ENCODE measurements at places on chromosomes 6 and 20.
A peak's percentile ranks its signal among the peaks of the same experiment; 100 is the strongest.

- no peak for DNase-seq
These were observed 164.0 kb downstream of the FOXC1 start for GRCh38 chr6:1773700-1774099.

DNA sequence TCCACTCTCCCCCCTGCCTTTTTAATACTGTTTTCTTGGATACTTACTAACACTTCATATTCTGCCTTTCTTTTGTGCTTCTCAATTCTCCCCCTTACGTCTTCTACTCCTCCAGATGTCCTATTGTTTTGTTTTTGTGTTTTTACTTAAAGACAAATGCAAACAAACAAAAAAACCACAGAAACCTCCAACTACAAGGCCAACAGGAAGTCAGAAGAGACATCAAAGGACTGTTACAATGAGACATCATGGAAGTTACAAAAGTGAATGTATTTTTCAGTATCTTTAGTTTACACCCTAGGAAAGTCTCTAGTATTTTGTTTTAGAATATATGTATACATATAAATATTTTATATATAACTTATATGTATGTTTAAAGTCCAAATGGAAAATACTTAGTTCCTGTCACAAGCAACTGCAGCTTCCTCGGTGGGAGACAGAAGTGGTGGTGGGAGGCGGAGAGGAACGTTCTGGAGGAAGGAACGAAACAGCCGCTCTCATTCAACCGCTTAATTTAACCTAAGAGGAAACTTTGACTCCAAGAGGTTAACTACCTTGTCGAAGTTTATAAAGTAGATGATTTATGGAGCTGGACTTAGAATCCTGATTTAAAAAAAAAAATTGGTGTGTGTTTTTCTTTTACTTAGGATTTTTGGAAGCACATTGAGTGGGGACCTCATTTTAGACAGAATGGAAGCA, 168.9 kb upstream of the PDE10A start:
- no peak for DNase-seq

DNA sequence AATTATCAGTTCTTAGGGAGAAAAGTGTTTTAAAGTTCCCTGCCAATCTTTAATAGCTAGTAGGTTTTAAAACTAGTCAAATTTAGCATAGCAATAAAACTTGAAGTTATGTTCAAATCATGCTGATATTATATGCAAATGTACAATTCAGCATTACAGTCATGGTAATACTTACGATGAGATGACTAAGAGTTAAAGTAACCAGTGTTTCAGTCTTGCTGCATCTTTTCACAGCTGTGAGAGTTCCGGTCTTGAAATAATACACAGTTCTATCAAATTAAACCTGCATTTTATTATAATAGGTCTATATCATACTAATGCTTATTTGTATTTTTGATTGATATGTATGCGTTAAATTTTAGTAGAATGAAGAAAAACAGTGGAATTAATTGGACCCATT, 26.1 kb downstream of the POPDC3 start:
- no peak for DNase-seq

DNA sequence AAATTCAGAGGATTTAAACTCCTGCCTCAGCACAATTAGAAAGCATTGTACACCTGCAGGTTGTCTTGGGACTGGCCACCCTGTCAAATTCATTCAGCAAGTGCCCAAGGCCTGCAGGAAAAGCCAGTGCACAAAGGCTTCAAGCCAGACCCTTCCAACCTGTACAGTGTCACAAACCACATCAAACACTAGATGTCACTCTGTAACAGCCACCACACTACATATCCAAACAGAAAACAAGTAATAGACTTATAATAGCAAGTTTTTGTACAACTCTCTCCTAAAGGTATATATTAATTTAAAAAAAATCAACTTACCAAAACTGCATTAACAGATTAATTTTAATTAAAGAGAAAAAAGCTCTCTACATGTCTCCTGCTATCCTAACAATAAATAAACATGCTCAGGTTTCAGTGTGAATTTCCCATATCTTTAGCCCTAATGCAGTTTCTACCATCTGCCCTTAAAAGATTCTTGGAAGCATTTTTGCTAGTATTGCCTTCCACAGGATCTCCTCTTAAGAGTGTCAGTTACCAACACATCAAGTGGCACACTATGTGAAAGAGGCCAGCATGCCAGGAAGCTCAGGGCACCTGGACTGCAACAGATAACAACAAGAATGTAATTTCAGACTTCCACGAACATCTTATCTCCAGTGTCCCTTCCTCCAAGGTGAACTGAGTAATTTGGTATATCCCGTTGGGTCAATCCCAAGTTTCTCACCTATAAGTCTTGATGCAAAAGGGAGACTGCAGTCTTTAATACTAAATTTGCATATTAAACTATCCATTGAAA, 47.5 kb downstream of the RALGAPA2 start:
- peak; percentile 63 for DNase-seq

GRCh38 chr20:44392776-44393607, 37.5 kb downstream of the HNF4A start:
- no peak for DNase-seq

- DNase-seq: peak; percentile 95
These were observed 206.0 kb downstream of the CDC5L start for GRCh38 chr6:44593539-44593944.

DNA sequence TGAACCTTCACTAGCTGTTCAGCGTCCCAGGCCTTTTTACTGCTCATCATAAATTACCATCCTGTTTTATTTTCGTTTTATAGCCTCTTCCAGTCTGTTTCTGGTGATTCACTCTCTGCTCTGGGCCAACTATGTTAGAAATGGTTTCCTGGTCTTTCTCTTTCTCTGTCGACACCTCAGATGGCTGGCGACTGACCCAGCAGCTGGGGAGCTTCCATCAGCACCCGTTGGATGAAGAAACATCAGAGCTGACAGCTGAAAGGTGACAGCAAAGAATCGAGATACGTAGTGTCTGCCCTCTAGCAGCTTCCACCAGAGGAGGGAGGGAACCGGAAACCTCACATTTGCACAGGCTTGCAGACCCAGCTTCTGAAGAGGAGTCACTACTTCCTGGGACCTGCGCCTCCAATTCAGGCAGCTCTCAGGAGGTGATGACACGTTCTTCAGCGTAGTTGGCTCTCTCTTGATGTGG, 82.9 kb upstream of the MLN start:
- DNase-seq: peak; percentile 61

DNA sequence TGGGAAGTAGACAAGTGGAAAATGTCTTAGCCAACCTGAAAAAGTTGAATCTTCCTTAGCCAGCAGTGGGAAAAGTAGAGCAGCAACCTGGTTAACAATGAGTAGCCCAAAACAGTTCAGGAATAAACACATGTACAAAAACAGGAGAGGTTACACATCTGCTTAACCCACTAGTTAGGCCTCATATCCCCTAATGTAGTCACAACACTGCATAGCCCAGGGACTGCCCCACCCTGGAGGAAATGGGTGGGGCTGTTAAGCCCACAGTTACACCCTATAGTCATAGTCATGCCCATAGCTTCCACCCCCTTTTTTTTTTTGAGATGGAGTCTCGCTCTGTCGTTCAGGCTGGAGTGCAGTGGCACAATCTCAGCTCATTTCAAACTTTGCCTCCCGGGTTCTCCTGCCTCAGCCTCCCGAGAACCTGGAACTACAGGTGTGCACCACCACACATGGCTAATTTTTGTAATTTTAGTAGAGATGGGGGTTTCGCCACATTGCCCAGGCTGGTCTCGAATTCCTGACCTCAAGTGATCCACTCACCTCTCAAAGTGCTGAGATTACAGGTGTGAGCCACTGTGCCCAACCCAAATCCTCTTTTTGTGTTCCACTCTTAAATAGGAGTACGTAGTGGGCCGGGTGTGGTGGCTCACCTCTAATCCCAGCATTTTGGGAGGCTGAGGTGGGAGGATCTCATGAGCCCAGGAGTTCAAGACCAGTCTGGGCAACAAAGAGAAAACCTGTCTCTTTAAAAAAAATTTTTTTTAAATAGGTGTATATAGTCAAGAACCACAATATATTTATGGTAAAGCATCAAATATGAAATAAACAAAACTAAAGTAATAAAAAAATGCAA, 24.5 kb downstream of the ILRUN start:
- DNase-seq: no peak

- DNase-seq: no peak
These were observed 25.7 kb downstream of the PSMG4 start for GRCh38 chr6:3284436-3284876.

DNA sequence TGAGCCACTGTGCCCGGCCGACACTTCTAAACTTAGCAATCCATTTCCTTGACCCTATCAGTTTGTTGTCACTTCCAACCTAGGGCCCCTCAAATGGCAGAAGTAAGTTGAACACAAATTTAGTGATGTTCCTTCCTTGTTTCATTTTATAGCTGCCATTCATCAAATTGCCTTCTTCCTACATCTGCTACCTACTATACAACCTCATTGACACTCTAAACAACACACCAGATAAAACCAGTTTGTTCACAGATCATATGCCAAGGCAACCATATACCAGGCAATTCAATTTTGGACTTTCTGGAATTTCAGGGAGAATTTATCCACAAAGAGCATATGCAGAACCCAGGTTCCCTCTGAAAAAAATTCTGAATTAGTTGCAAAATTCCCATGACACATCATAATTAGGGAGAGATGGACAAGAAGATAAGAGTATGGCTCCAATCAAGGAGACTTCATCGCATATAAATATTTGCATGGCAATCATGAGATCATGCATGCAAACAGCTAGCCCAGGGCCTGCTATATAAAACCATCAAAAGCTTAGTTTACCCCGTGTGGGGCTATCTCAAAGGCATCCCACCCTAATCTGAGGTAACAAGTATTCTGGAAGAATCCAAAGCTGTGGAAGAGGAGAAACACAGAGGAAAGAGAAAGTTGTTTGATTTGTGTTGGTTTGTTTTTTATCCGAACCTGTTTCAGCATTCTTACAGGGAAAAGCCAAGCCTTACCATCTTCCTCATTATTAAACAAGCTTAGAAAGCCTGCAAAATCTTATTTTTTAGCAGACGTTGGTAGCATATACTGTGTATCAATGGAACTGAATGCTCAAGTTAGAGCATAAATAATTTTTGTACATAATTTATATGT, 132.8 kb upstream of the TNFAIP3 start:
- no peak for DNase-seq

GRCh38 chr6:106458021-106458986, 97.8 kb downstream of the CRYBG1 start:
- no peak for DNase-seq

All from ELF-1 (cell line).